ENCODE measurements at places on chromosomes 13 and 19.
A peak's percentile ranks its signal among the peaks of the same experiment; 100 is the strongest.

DNA sequence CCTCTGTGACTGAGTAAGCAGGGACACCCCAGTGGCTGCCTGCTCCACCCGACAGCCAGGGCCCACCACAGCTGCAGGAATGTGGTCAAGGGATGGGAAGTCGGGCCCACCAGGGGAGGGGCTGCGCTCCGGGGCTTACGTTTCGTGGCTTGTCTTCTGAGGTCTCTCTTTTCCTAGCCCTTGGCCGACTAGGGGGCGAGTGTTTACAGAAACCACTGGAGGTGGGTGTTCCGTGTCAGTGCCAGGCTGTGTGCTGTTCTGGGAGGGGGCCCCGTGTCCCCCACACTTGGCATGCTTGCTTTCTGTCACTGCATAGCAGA is 4.5 kb downstream of the ADAT3 start:
- no peak for DNase-seq

- no peak for DNase-seq
Observed at GRCh38 chr19:51219307-51219706, 5.6 kb upstream of the CD33 start.

DNA sequence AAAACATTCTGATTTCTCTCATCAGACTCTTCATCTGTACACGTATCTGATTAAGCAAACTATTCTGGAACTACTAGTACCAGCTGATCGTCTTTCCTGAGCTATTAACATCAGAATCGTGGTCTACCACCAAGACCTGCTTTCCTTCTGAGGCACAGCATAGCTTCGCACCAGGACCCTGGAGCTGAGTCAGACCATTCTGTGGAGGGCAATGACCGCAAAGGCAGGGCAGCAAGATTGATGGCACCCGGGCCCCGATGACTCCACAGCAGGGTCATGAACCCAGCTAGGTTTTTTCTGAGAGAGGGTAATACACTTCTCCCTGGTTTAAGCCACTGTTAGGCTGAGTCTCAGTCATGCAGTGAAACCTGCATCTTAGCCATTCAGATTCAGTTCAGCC is 158.7 kb upstream of the GPR12 start:
- no peak for DNase-seq

DNA sequence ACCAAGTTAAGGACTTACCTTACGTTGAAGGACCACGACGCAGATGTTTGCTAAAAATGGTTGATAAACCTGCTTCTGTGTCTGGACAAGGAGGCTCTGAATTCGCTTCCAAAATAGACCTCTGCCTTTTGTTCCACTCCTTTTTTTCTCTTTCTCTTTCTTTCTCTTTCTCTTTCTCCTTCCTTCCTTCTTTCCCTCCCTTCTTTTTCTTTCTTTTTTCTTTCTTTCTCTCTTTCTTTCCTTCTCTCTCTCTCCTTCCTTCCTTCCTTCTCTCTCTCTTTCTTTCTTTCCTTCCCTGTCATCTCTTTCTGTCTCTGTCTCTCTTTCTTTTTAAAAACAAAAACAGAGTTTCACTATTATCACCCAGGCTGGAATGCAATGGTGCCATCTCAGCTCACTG is 290.7 kb downstream of the MYO16 start:
- no peak for DNase-seq

DNA sequence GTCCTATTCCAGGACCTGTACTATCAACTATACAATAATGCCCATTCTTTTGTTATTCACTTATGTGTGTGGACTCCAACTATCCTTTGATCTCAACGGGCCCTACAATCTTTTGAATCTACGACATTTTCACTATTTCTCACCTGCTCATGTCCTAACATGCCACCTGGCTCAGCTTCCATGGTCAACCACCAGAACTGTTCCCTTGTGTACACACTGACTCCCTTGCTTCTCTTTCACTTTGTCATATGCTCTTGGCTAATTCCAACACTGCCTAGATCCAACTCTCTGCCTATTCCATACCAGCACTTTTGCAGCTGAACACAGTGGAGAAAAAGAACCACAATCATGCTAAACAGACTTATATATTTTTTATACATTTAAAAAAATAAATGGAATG is 53.1 kb downstream of the MICU2 start:
- DNase-seq = no peak

- DNase-seq = no peak
Observed at GRCh38 chr13:31067416-31068118, 94.1 kb downstream of the HSPH1 start.

GRCh38 chr19:10523135-10523636 is 5.9 kb upstream of the S1PR5 start:
- DNase-seq = no peak

- no peak for DNase-seq
Observed at GRCh38 chr13:38641164-38641948, 45.5 kb upstream of the FREM2 start.

- peak; percentile 39 for DNase-seq
Observed at GRCh38 chr19:38932425-38933179, 1.9 kb downstream of the MRPS12 start.

- no peak for DNase-seq
Observed at GRCh38 chr19:20247016-20247683, 80.1 kb downstream of the ZNF486 start.

- no peak for DNase-seq
Observed at GRCh38 chr19:9916719-9917118, 19.6 kb downstream of the OLFM2 start.

DNA sequence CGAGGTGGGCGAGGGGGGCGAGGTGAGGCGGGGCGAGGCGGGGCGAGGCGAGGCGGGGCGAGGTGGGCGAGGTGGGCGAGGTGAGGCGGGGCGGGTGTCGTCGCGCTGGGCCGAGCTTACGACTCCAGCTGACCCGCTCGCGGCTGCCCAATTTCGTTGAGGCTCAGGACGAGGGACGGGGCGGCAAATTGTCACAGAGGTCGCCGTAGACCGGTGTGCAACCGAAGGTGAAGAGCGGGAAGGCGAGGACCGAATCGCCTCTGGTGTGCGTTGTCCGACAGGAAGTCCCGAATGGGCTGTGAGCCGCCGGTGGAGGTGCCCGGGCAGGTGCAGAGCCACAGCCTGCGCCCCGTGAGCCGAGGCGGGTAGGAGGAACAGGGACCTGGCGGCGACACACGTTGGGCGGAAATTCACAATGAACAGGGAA is at the start of gene LACC1:
Gene LACC1 (plus strand): TSS at position 150 of the 427 bp plus-strand sequence. CDS start 1,082 bp downstream, outside the sequence.
- no peak for DNase-seq

- no peak for DNase-seq
Observed at GRCh38 chr13:113361406-113361805, 2.5 kb downstream of the GRTP1 start.

DNA sequence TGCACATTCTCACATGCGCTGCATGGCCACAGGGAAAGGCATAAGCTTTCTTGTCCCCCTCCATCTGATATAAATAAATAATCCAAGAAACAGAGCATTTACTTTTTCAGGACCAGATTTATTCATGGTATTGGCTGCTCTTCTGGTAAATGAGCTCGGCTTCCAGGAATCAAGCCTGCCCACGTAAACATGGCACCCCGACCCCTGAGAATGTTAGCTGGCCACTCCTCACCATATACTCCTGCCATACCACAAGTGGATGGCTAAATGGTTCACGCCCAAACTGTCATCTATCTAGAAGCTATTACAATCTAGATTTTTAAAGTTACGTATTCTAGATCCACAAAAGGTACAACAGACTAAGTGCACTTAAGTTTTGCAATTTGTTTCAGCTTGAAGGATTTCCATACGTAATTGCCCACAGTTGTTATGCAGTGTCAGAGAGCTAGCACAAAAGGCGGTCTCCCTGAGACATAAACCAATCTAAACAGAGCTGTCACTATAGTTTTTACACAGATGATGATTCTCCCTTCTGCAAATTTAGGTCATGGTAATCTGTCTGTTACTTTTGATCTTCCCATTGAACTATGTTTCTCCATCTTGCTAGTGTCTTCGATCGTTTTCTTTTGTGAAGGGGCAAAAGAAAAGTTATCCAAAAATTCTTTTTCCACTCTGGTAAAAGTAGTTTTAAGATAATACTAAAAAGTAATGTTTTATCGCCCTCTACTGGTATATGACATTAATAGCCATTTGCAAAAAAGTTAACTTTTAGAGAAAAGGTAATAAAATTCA is 16.2 kb upstream of the FOXO1 start:
- DNase-seq = no peak

GRCh38 chr13:73251626-73252265 is 192.9 kb downstream of the KLF5 start:
- DNase-seq = no peak

DNA sequence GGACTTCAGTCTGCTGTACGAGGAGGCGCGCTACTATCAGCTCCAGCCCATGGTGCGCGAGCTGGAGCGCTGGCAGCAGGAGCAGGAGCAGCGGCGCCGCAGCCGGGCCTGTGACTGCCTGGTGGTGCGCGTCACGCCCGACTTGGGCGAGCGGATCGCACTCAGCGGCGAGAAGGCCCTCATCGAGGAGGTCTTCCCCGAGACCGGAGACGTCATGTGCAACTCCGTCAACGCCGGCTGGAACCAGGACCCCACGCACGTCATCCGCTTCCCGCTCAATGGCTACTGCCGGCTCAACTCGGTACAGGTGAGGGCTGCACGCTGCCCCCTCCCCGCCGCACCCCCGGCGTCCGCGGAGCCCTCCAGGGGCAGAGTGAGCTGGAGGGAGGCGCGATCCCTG is 14.6 kb downstream of the KCTD15 start:
- no peak for DNase-seq

- no peak for DNase-seq
Observed at GRCh38 chr19:11096210-11096841, 7.1 kb downstream of the LDLR start.

- no peak for DNase-seq
Observed at GRCh38 chr13:23969647-23970046, 72.3 kb upstream of the C1QTNF9B start.

GRCh38 chr13:43516401-43516833 is 270.4 kb downstream of the ENOX1 start:
- DNase-seq = no peak

- DNase-seq = peak; percentile 9
Observed at GRCh38 chr13:86870444-86870843, 800.7 kb upstream of the SLITRK5 start.

GRCh38 chr13:112587764-112588489 is at the start of gene TUBGCP3:
Gene TUBGCP3, minus strand, starts transcription at chr13:112588153. Its CDS starts 173 bp downstream, at chr13:112587980.
- DNase-seq = peak; percentile 74

GRCh38 chr13:24631922-24632321 is 48.3 kb upstream of the ATP12A start:
- DNase-seq = no peak

- peak; percentile 54 for DNase-seq
Observed at GRCh38 chr13:60584976-60585375, 188.0 kb downstream of the TDRD3 start.

- no peak for DNase-seq
Observed at GRCh38 chr13:110921209-110921608, 6.3 kb upstream of the ANKRD10 start.

DNA sequence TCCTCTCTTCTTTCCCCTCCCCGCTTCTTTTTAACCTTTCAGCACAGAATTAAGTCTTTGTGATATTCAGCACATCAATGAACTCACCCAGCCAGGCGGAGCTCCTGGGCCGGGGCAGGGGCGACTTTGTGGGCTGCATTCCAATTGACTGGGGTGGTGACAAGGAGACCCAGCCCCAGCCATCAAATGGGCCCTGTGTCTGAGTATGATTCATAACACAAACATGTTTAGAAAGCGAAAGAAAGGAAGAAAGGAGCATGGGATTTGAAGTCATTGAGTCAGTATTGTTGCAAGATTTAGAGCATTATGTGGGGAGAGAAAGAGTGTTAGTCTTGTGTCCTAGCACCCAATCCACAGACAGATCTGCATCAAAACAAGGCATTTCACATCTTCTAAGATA is 185.3 kb downstream of the LHFPL6 start:
- DNase-seq = no peak

- DNase-seq = no peak
Observed at GRCh38 chr19:38970664-38971532, 4.6 kb downstream of the FBXO17 start.

DNA sequence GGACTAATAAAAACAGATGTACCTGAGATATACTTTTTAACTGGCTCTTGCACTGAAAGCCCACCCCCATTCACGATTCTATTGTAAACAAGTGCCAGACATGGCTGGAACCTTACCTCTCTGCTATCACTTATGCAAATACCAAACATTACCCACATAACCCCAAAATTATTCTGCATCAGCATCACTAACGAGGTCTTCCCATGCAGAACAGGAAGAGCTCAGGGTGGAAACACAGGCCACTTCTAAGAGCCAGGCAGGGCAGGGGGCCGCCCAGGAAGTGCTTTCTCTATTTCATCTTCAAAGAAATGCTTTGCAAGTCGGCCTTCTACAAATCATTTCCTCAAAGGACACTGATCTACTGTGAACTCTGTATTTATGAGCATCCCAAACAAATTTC is 7.3 kb downstream of the IRS2 start:
- DNase-seq = no peak

- no peak for DNase-seq
Observed at GRCh38 chr13:57470491-57470890, 161.1 kb upstream of the PCDH17 start.

DNA sequence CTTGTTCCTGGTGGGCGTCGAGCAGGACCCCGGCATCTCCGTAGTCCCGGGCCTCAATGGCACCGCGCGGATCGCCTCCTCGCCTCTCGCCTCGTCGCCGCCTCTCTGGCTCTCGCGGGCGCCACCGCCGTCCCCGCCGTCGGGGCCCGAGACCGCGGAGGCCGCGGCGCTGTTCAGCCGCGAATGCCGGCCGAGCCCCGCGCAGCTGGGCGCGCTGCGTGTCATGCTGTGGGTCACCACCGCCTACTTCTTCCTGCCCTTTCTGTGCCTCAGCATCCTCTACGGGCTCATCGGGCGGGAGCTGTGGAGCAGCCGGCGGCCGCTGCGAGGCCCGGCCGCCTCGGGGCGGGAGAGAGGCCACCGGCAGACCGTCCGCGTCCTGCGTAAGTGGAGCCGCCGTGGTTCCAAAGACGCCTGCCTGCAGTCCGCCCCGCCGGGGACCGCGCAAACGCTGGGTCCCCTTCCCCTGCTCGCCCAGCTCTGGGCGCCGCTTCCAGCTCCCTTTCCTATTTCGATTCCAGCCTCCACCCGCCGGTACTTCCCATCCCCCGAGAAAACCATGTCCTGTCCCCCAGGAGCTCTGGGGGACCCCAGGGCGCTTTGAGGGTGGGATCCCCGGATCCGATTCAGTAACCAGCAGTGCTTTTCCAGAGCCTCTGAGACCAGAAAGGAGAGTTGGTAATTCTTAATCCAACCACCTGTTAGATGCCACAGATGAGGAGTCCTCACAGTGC is 885 bp downstream of the MLNR start:
- DNase-seq = no peak

- no peak for DNase-seq
Observed at GRCh38 chr19:17725422-17726078, 6.3 kb downstream of the MAP1S start.

DNA sequence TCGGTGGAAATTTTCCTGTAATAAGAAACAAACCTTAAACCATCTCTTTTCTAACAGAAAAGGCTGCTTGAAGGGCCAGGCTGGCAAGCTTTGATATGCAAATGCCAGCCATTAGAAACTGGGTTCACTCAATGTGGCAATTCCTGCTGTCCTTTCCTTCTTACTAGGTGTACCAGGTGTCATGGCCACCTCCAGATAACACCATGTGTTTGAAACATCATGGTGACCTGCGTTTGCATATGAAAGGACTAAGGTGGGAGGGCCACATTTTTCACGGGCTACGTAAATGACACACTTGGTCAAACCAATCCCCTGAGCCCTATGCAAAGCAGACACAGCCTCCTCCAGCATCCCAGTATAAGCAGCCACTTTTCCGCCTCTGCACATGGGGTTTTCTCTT is 789.1 kb upstream of the SLITRK5 start:
- no peak for DNase-seq
